ENCODE measurements at places on chromosomes 7 and 10. TPM values are rescaled to one million over a fixed set of nuclear protein-coding genes. Genes with fewer than 3 reads are reported as not detected.

Gene HSPA12A
- total RNA-seq = 9.3 TPM

Gene CTBP2
- total RNA-seq = 112 TPM

Gene SKIDA1
- total RNA-seq = 0.91 TPM

Gene RBP3
- not detected for total RNA-seq

Gene SLC39A12
- not detected for total RNA-seq

Gene CDH23
- 3.4 TPM for total RNA-seq

Gene TSPAN15
- total RNA-seq = 125 TPM

Gene ARL4A
- 60.5 TPM for total RNA-seq

Gene CALU
- total RNA-seq = 149 TPM

Gene CALCR
- not detected for total RNA-seq

Gene GSAP
- total RNA-seq = 2.9 TPM

Gene CXCL12
- total RNA-seq = 0.19 TPM

Gene CCDC3
- 1.3 TPM for total RNA-seq

Gene KCNIP2
- 0.82 TPM for total RNA-seq

Gene ZPBP
- not detected for total RNA-seq

Gene NUP205
- 50.6 TPM for total RNA-seq

Gene AGR3
- total RNA-seq = not detected

Gene CUZD1
- total RNA-seq = 1.4 TPM

Gene GRID2IP
- not detected for total RNA-seq

Gene IRF5
- total RNA-seq = 12.5 TPM

Gene TMEM270
- total RNA-seq = not detected

Gene TSPAN12
- 0.61 TPM for total RNA-seq

Gene UNC5B
- total RNA-seq = 1.8 TPM

Gene NDUFB2
- total RNA-seq = 377 TPM

Gene NUTM2B
- total RNA-seq = 0.34 TPM

Gene OPN1SW
- total RNA-seq = not detected

Gene ANKRD1
- 14.1 TPM for total RNA-seq

Gene ZNF117
- 0.35 TPM for total RNA-seq

Gene CLDN12
- total RNA-seq = 26.9 TPM

Gene FRMD4A
- total RNA-seq = 3.3 TPM

Gene DRGX
- not detected for total RNA-seq

Gene LRRC17
- total RNA-seq = not detected

Gene GPAM
- total RNA-seq = 6.6 TPM

Gene NXPH1
- not detected for total RNA-seq

Gene CAV2
- 178 TPM for total RNA-seq

Gene CACNA2D1
- 10.2 TPM for total RNA-seq

Measured in A549 treated with GW870086 at 1 μM for 4 hours (cell line).